ENCODE measurements at places on chromosomes 5 and 9.

GRCh38 chr9:97411440-97411788, 482 bp upstream of the TDRD7 start:
- no peak for DNase-seq

- DNase-seq: no peak
Observed at GRCh38 chr5:80759866-80760577, 105.2 kb upstream of the DHFR start.

- DNase-seq: no peak
Observed at GRCh38 chr5:88119535-88120125, 149.0 kb downstream of the TMEM161B start.

DNA sequence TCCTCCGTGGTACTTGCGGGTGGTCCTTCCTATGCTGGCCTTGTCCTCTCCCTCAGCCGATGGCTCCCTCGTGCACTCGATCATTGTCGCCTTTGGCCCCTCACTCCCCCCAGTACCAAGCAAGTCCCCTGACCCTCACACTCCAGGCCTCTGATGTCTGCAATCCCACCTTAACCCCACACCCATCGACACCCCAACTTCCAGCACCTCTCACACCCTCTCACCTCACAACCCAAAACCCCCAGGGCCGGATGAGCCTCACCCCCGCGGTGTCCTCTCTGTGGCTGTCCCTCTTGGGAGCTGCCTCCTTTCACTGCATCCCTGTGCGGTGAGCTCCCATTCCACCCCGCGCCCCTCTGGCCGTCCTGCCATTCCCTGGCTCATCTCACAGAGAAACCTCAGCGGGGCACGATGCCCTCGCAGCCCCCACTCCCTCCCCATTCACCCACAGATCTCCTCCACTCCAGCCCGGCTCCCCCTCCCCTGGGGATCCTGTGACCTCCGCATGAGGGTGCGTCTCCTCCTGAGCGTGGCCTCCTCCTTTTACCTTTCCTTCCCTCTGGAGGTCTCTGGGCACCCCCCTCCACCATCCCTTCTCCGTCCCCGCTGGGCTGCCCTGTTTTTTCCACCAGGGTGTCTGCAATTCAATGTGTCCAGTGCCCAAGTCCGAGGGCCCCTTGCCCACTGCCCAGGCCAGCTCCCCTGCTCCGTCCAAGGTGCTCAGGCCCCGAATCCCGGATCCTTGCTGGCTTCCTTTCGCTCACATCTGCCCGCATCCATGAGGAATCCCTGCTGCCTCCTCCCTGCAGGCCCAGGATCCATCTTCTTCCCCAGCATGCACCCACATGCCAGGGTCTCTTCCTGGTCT, 15.8 kb upstream of the RNU6ATAC start:
- DNase-seq: peak; percentile 15

DNA sequence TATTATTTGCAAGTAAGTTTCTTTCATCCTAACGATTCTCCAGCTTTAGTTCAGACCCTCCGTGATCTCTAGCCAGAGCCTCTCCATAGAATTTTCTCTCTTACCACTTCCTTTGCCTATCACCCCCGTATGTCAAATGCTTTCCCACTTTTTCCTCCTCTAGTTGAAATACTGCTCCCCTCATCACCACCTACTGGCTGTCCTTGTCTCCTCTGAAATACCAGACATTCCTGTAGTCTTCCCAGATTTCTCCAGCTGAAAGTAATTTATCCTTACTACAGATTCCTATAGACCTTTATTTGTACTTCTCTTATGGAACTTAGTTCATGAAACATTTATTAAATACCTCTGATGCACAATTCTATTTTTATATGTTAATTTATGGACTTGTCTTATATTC, 36.0 kb upstream of the GLIPR2 start:
- no peak for DNase-seq

DNA sequence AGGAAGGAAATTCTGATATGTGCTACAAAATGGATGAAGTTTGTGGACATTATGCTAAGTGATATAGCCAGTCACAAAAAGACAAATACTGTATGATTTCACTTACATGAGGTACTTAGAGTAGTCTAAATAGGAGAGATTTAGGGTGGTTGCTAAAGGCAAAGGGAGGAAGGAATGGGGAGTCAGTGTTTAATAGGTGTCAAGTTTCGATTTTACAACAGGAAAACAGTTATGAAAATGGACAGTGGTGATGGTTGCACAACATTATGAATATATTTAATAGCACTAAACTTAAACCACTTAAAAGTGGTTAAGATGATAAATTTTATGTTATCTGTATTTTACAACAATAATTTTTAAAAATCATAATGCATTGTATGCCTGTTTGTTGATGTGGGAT, 40.4 kb upstream of the ECM2 start:
- DNase-seq: no peak

DNA sequence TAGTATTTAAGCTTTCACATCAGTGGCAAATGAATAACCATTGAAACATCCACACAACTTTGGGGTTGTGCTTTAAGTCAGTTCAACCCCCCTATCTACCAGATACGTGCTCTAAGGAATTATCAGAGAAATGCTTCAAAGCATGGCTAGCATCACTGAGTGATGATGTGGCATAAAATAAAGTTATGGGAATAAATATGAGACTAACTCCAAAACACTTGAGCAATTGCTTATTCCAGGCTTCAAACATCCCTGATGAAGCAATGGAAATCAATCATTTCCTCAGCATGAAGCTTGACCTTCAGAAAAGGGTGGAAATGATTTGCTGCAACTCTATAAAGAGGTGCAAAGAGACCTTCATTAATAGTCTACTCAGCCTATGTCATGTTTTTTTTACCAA, 292.0 kb upstream of the SMC2 start:
- DNase-seq: no peak

GRCh38 chr9:136282272-136282861, 21.5 kb downstream of the CCDC187 start:
- no peak for DNase-seq

DNA sequence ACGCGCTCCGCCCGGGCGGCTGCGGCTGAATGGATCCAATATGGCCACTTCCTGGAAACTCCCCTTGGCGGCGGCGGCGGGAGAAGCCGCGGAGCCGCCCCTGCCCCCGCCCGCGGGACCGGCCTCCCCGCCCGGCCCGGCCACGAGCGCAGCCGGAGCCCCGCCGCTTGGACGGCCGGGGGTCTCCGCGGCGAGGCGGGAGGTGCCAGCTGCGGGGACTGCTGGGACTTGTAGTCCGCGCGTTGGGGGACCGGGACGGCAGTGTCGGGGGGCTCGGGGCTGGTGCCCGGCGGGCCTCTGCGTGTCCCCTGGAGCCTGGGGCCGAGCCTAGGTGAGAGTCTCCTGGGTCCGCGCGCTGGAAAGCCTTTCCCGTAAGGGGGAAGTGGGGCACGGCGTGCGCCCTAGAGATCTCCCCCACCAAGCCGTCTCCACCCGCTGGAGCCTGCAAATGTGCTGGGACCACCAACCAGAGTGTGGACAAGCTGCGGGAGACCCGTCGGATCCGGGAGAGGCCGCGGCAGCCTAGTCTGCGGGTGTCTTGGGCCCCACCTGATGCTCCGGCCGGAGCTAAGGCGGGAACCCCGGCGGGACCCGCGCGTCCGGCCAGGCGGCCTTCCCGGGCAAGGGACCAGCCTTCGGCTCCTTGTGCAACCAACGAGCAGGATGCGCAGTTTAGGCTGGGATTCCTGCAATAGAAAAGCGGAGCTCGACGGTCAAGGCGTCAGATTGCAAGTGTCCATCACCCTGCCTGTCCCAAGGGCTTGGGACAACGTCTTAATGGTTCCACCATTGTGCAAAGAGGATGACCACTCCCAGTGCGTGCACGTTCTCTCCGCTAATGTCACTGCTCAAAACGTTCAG, at the start of gene SEPTIN8:
SEPTIN8 (minus strand) TSS at position 31 of the 861 bp plus-strand sequence. CDS start 102 bp downstream, outside the sequence.
- peak; percentile 65 for DNase-seq
